ENCODE measurements at places on chromosomes 11 and 22.

GRCh38 chr11:79691445-79691844 lies 250.6 kb upstream of the TENM4 start:
- no peak for DNase-seq

GRCh38 chr11:118200901-118201680 lies 23.7 kb downstream of the JAML start:
- DNase-seq, result no peak

GRCh38 chr11:45754741-45755140 lies 50.2 kb upstream of the SLC35C1 start:
- DNase-seq, result no peak

GRCh38 chr11:26851291-26851690 lies 129.4 kb upstream of the SLC5A12 start:
- no peak for DNase-seq

GRCh38 chr11:1200611-1201191 lies 22.2 kb upstream of the MUC5B start:
- DNase-seq, result no peak

- no peak for DNase-seq
Observed at GRCh38 chr11:129115652-129116586, 76.2 kb downstream of the ARHGAP32 start.

DNA sequence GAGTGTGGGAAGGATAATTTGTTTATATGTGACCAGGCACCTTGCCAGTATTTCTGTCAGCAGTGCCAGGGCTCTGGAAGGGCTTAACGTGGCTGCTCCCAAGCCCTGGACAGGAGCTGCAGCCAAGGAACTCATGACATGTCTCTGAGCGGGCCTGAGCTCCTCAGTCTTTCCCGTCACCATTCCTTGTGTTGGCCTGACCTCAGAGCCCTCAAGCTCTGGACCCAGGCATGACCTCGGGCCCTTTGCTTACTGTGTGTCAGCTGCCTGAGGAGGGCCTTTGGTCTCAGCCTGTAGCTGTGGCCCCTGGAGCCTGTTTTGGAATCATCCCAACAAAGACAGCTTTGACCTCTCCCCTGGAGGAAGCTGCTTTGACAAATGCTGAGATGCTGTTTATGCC lies 264.1 kb upstream of the PLET1 start:
- DNase-seq, result no peak

GRCh38 chr11:128867277-128867676 lies at the start of gene KCNJ1:
KCNJ1 (minus strand) TSS chr11:128867296; CDS start chr11:128840243, 27,053 bp downstream.
- no peak for DNase-seq

DNA sequence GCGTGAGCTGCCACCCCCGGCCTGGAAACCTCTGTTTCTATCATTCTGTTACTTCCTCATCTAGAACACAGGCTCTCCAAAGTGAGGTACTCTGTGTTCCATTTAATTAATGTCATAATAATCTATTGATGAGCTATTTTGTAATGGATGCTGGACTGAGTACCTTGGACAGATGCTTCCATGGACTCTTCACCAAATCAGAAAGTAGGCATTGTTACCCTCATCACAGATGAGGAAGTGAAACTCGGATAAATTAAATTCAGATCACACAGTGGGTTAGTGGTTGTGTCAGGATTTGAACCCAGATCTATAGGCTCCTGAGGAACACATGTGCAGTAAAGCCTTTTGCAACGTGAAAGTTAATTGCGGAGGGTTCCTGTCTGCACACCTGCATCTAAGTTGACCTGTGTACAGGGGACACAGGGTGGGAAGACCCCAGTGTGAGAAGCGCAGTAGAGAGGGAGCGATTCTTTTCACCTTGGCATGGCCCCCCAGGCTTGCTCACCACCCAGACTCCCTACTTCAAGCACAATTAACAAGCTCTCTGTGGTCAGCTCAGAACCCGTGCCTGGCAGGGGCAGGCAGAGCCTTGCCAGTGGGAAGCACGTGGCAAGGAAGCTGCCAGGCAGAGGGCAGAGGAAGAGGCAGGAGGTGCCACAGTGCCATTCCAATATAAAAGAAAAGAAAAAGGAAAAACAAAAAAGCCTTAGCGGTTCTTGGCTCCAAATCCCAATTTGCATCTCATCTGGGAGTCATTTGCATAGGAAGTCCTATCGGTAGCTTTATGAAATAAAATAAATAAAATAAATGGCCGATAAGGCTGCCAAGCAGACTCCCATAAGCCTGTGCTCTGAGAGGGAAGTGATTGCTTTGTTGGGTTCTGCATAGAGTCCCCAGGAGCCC lies 239.3 kb downstream of the GRIK4 start:
- DNase-seq, result no peak

DNA sequence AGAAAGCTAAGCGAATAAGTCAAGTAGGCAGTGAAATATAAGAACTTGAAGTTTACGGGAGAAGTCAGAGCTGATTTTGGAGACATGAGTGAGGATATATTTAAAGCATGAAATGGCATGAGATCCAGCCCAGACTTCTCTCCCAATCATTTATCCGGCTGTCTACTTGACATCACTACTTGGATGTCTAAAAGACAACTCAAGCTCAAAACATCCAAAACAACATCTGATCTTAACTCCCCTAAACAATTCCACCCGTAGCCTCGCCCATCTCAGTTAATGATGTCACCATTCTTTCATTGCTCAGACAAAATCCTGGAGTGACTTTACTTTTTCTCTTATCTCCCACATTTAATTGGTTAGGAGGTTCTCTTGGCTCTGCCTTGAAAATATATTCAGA lies 44.5 kb downstream of the WEE1 start:
- DNase-seq, result no peak

DNA sequence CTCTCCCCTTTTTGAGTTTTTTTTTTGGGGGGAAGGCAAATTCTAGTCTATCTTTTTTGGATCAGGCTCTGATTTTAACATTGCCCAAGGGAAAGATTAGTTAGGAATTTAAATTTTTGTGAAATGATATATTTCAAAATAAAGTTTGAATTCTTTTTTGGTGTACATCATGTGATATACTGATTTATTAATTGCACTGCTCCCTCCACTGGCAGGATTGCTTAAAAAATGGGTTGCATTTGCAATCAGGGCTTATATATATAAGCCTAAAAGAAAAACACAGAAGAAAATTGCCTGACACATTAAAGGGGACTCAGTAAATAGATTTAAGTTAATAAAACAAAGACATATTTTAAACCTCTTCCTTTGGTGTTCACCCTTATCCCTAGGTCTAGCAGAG lies 1.2 kb downstream of the DYNC2H1 start:
- no peak for DNase-seq

GRCh38 chr11:39461066-39461465 lies 1998.4 kb downstream of the LRRC4C start:
- no peak for DNase-seq

DNA sequence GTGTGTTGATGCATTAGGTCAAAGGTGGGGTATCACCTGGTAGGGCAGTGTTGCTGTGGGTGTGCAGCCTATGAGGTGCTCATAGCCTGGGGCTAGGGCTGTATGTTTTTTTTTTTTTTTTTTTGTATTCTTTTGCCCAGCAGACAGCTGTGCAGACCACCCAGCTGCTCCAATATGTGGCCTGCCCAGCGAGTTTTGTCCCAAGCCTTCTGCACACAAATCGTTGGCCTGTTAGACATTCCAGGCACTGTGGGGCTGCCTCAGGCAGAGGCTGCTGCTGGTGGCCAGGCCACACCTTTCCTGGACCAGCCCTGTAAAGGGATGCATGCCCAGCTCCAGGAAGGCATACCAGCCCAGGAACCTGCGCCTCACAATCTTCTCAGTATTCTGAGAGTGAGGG lies 348.5 kb downstream of the JRKL start:
- DNase-seq, result no peak

GRCh38 chr11:118437208-118438125 lies 1.2 kb downstream of the KMT2A start:
- DNase-seq, result no peak

- no peak for DNase-seq
Observed at GRCh38 chr22:36245805-36246356, 6.6 kb upstream of the APOL2 start.

DNA sequence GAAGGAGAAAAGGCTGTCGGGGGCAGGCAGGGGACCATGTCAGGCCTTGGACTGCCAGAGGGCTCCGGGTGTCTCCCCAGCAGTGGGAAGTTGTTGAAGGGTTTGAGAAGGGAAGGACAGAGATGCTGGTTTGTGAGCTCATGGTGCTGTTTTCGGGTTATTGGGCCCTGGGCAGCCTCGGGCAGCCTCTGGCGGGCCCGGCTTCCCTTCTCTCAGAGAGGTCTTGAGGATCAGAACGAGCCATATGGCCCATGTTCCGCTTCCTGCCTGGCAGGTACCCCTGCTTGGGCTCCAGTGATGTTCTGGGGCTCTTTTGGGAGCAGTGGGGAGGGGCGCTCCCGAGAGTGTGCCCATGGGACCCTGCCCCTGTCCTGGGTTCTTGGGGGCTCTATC lies 9.8 kb downstream of the MYRF start:
- no peak for DNase-seq

- DNase-seq, result no peak
Observed at GRCh38 chr11:90844041-90844440, 621.2 kb upstream of the CHORDC1 start.

DNA sequence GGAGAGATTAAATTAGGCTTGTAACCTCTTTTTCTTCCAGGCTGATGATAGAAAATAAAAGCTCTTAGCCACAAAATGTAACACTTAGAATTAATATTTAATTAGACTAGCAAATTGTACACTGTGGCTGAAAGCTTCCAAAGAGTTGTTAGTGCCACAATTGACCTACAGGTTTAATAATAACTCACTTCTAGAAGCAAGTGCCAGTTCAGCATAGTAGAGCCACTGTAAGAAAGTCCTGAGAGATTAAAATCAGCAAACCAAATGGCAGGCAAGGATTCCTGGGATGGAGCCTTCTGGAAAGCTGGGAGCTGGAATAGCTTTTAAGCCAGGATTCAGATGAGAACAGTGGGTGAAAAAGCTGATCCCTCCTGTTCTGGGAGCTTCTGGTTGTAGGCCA lies 131.0 kb downstream of the ELP4 start:
- DNase-seq, result no peak

GRCh38 chr11:32894149-32894827 lies 1.7 kb downstream of the QSER1 start:
- no peak for DNase-seq

GRCh38 chr11:119859684-119860083 lies 130.7 kb upstream of the NECTIN1 start:
- no peak for DNase-seq

GRCh38 chr11:45748801-45749200 lies 56.1 kb upstream of the SLC35C1 start:
- DNase-seq, result no peak

DNA sequence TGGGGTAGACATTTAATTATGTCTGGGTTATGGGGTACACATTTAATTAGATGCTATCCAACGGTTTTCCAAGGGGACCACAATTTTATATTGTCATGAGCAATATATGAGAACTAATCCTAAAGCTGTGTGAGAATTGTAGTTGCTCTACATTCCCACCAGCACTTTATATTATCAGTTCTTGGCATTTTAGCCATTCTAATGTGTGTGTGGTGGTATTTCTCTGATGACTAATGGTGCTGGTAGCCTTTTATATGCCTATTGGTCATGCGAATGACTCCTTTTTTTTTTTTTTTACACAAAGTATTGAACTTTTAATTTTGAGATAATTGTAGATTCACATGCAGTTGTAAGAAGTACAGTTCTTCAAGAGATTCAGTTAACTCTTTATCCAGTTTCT lies 26.2 kb downstream of the TMEM135 start:
- DNase-seq, result no peak

GRCh38 chr22:29152045-29152953 lies 53.4 kb upstream of the EMID1 start:
- no peak for DNase-seq

GRCh38 chr22:47798229-47798628 lies 1035.8 kb downstream of the TBC1D22A start:
- DNase-seq, result no peak

GRCh38 chr11:133937015-133937414 lies 19.8 kb downstream of the IGSF9B start:
- no peak for DNase-seq

GRCh38 chr11:126782810-126783209 lies 217.8 kb downstream of the KIRREL3 start:
- no peak for DNase-seq

DNA sequence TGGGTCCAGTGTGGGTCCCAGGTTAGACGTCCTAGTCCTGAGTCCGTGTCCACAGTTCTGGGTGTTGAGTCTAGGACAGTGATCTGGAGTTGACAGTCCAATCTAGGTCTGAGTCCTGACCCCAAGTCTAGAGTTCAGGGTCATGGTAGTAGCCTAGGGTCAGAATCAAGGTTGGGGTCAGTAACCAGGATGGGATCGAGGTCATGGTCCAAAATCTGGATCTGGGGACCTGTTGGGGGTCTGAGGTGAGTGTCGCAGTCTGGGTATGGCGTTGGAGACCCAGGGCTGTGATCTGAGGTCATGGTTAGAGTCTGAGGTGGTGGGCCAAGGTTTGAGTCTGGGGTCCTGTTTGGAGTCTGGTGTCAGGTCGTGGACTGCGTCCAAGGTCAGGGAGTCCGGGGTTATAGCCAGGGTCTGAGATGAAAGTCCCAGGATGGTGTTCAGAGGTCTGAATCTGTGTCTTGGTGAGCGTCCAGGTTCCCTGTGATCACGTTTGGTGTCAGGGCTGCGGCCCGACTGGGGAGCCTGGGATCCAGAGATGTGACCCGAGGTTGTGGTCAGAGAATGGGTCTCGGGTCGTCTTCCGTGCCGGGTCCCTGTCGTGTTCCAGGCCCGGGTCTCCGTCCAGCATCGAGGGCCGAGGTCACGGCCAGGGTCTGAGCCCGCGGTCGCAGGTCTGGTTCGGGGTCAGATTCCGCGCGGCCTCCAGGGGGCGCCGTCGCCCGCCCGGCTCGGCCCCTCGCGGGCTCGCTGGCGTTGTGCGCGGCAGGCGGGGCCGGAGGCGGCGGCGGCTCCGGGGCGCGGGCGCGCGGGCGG lies 432 bp upstream of the GRK2 start:
- peak; percentile 81 for DNase-seq

GRCh38 chr11:69301455-69302401 lies 7.8 kb downstream of the MYEOV start:
- DNase-seq, result no peak

DNA sequence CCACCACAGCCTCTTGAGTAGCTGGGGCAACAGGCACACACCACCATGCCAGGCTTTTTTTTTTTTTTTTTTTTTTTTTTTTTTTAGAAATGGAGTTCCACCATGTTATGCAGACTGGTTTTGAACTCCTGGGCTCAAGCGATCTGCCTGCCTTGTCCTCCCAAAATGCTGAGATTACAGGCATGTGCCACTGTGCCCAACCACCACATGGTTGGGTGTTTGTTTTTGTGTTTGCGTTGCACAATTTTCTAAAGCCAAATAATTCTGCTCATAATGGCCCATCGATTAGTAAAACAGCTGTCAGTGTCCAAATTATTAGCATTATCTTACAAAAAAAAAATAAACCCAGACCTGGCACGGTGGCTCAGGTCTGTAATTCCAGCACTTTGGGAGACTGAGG lies 65.8 kb downstream of the DDIAS start:
- DNase-seq, result no peak

- no peak for DNase-seq
Observed at GRCh38 chr22:32720924-32721323, 80.6 kb upstream of the TIMP3 start.

GRCh38 chr11:89220684-89221339 lies 43.1 kb downstream of the TYR start:
- no peak for DNase-seq

- no peak for DNase-seq
Observed at GRCh38 chr22:46377525-46378425, 42.3 kb downstream of the TRMU start.

All from stimulated activated CD4-positive, alpha-beta T cell treated with anti-CD3 and anti-CD28 coated beads, Interleukin-1b, Interleukin-23, amount 100 ng/mL, for 4 hours (primary cell).